ENCODE measurements at places on chromosomes 1 and 21.

- no peak for DNase-seq
Observed at GRCh38 chr1:88341447-88341846, 342.6 kb upstream of the PKN2 start.

- DNase-seq = no peak
Observed at GRCh38 chr1:181742426-181742825, 259.1 kb downstream of the CACNA1E start.

GRCh38 chr1:243598433-243598832 lies 251.6 kb downstream of the AKT3 start:
- DNase-seq = no peak

- no peak for DNase-seq
Observed at GRCh38 chr1:231512147-231512698, 16.2 kb upstream of the TSNAX start.

- no peak for DNase-seq
Observed at GRCh38 chr1:224558904-224559303, 57.2 kb upstream of the CNIH3 start.

- DNase-seq = no peak
Observed at GRCh38 chr21:43287111-43287760, 118.4 kb downstream of the CRYAA start.

DNA sequence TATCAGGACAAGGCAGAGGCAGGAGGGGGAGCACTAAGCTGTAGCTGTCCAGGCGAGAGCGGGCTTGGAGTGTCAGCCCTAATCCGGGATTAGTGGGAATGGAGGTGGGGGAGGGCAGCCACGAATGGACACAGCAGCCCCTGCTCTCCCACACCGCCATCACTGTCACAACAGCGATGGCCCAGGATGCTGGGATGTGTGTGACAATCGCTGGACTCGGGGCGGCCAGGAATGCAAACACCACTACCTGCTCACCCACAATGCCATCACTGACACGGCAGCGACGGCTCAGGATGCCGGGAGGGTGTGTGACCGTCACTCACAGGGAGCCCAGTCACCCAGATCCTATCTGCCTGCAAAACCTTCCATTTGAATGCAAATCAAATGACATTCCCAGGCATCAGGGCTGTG lies 2.9 kb downstream of the C2CD2 start:
- no peak for DNase-seq

DNA sequence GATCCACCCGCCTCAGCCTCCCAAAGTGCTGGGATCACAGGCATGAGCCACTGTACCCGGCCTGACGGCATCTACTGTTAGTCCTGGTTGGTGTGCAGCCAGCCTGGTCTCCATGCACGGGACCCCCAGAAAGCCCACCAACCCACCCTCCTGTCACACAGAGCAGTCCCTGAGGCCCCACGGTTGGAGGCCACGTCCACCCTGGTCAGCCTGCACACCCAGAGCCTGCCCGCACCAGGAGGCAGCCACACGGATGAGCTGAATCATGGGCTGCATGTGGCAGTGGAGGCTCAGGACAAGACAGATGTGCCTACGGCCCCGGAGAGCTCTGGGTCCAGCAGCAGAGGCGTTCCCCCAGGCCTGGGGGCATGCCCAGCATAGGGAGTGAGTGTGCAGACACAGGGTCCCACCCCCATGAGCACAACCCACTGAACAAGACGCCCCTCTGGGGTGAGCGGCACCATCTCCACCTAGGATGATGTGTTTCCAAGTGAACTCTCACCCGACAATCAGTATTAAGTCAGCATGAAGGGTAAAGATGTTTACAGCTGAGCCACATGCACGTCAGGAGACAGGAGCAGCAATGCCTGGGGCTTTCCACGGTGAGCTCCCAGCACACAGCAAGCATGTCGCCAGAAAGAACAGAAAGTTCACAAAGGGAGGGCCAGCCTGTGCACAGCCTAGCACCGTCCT lies 102.1 kb downstream of the WDR4 start:
- no peak for DNase-seq

- no peak for DNase-seq
Observed at GRCh38 chr1:55197099-55197498, 18.1 kb downstream of the USP24 start.

DNA sequence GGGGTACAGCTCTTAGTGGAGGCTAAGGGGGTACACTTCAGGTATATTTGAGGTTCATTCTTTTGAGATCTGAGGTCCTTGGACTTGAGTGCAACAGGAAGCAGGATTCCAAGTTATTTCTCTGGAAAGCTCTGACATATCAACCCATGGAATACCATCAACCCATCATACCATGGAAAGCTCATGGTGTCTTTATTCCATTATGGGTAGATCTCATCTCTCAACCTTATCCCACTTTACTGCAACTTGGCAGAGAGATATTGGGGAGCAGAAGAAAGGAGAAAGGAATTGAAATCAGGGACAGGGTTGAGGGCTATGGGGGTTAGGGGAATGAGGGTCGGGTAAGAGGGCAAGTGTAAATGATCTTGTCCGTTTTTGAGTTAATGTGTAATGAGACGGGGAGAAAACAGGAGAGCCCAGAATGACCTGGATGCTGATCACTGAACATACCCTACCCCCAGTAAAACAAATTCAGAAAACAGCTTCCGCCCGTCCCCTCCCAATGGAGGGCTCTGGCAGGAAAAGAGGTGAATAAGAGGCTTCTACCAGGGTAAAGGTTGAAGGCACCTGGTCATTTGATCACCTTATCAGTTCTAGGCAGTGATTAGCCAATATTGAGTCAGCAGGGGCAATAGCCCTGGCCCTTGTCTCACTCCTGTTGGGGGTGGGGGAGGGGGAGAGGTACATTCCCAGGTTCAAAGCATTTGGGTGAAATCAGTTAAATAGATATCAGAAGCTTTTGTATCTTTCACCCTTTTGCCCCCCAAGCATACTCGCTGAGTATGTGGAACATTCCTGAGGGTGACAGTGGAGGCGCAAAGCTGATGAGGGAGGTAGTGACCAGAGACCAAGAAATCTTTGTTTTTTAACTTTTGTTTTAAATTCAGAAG lies 622 bp upstream of the APOA2 start:
- DNase-seq = no peak

- DNase-seq = no peak
Observed at GRCh38 chr1:221180704-221181368, 301.6 kb downstream of the HLX start.

GRCh38 chr1:180503280-180503862 lies 994 bp upstream of the ACBD6 start:
- DNase-seq = no peak

GRCh38 chr1:2046174-2046917 lies 3.9 kb upstream of the PRKCZ start:
- DNase-seq = peak; percentile 42

DNA sequence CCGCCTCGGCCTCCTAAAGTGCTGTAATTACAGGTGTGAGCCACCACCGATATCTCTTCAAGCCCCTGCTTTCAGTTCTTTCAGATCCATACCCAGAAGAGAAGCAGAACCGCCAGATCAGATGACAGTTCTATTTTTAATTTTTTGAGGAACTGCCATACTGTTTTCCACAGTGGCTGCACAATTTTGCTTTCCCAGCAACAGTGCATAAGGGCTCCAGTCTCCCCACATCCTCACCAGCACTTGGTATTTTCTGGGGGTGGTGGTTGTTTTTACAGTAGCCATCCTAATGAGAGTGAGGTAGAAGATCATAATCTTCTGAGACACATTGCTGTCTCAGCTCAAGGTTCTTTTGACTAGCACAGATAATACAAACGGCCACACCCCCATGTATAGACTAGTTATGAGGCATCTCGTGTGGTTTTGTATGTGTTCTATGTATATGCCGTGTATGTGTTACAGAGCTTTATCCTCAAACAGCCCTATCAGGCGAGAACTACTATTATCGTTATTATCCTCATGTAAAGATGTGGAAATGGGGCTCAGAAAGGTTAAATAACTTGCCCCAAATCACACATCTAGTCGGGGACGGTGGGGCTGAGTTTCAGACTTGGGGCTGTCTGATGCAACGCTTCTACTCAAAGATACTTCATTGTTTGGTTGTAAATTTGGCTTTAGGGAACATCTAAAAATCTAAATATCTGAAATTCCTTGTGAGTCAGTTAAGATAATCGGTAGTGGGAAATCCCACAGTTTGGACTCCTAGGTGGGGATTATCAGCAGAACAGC lies 12.0 kb downstream of the FHAD1 start:
- DNase-seq = no peak

- no peak for DNase-seq
Observed at GRCh38 chr21:38668541-38668940, 137.2 kb upstream of the ETS2 start.

GRCh38 chr1:227769047-227769935 lies 34.1 kb downstream of the SNAP47 start:
- DNase-seq = no peak

GRCh38 chr1:91610102-91610501 lies 109.5 kb downstream of the CDC7 start:
- no peak for DNase-seq

DNA sequence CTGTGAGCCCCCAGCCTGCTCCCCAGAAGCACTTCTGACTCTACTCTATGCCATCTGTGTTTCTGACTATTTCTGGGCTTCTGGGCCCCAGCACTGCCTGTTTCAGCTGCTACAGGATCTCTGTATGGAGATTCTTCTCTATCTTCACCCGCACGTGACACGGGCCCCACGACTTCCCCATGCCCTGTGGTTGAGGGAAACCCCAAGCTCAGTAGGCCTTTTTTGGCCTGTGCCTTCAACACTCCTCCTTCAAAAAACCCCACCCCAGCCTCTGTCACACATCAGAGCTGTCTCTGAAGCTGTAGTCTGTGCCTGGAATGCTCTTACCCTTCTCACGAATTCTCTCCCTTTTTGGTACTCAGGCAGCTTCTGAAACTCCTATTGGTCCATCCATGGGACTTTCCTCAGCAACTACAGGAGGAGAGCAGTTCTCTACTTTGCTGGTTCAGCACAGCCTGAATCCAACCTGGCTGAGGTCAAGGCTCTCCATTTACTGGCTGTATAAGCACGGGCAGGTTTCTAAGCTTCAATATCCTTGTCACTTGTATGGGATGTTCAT lies 2.0 kb upstream of the NID1 start:
- no peak for DNase-seq

- DNase-seq = no peak
Observed at GRCh38 chr1:213724640-213725536, 262.9 kb upstream of the PROX1 start.

DNA sequence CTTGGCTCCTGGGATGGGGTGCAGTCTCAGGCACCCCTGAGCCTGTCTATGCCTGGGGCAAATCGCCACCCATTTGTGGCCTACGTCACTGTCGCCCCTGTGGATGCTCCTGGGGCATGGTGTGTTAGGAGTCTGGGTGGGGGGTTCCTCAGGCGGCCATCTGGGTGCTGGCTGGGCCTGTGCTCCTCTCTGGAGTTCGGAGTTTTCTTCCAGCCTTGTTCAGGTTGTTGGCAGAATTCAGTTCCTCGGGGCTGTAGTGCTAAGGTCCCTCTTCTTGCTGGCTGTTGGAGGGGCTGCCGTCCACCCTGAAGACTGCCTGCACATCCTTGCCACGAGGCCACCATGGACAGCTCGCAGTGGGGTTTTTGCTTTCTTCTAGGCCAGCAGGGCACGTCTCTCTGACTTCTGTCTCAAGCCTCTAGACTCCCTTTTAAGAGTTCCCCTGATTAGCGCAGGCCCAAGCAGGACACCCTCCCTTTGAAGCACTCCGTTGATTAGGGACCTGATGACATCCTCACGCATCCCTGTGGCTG lies 86.7 kb upstream of the C1orf174 start:
- DNase-seq = no peak

- DNase-seq = no peak
Observed at GRCh38 chr1:204335085-204335484, 24.6 kb downstream of the PLEKHA6 start.

GRCh38 chr1:100612540-100612939 lies 74.6 kb downstream of the GPR88 start:
- no peak for DNase-seq

GRCh38 chr1:6209661-6210580 lies 4.0 kb downstream of the RNF207 start:
- no peak for DNase-seq

DNA sequence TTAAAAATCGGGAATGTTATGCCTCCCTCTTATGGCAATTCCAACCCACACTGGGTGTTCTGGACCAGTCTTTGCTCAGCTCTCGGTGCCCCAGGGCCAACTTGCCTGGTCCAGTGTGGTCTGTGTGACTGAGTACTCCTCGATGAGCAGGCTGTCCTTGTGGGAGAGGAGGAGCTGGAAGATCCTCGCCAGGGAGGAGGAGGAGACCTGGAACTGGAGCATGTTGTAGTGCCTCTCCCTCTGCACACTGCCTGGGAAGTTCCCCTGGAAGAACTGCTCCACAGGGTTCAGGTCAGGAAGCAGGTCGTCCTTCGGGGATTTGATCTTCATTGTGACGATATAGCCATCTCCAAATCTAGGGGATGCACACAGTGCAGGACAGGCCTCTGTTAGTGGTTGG lies 88.5 kb upstream of the GCLM start:
- no peak for DNase-seq

GRCh38 chr1:111571987-111572386 lies 47.6 kb upstream of the RAP1A start:
- peak; percentile 3 for DNase-seq

GRCh38 chr1:203929741-203930309 lies 68.4 kb downstream of the SNRPE start:
- no peak for DNase-seq

- peak; percentile 80 for DNase-seq
Observed at GRCh38 chr1:27011058-27011764, 1.4 kb downstream of the TENT5B start.

DNA sequence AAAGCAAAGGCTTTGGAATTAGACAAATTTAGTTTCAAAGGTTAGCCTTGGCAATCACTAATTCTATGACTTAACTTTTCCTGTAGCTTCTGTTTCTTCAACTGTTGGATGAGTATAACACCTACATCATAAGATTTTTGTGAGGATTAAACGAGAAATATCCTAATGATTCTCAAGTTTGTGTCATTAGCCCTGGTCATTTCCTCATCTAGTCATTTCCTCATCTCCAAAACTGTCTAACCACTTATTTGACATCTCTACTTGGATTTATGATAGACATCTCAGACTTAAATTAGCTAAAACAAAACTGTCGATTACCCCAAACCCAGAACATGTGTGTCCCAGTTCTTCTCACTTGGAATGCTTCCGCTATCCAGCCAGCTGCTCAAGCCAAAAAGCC lies 80.2 kb upstream of the CHODL start:
- no peak for DNase-seq

GRCh38 chr21:32776743-32777142 lies 5.2 kb upstream of the PAXBP1 start:
- DNase-seq = no peak

GRCh38 chr1:220550811-220551399 lies 23.0 kb downstream of the MARK1 start:
- DNase-seq = no peak
